ENCODE measurements at places on chromosomes 12 and 14.
A peak's percentile ranks its signal among the peaks of the same experiment; 100 is the strongest.

DNA sequence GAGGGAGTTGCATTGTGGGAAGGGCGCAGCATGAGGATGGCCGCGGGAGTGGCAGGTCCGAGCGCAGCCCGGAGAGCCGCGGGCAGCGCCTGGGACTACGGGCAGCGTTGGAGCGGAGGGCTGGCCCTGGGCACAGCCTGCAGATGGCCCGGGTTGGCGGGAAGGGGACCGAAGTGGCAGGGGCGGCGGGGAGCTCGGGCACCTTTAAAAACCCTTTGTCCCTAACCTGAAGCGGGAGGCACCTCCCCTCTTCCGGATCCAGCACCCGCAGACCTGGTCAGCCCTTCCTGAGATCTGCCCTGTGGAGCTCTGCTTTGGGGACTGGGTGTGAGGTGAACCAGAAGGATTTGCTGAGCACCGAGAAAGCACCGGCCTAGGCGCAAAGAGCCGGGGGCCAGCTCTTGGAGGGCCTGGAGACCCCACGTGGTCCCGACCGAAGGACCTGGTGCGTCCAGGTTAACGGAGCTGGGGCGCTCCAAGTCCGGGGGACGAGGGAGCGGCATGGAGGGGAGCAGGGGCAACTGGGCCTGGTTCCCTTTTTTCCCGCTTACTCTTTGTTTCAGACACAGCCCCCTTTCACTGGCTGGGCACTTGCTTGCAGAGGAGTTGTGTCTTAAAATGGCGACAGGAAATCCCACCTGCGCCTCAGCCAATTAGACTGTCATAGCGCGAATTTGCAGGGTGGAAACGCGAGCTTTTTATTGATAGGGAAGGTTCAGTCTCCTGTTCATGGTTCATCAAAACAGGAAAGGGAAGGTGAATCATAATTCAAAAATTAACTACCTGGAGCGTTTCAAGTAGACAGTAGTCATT lies 792 bp upstream of the SLC38A1 start:
- DNase-seq = peak; percentile 81

GRCh38 chr12:107533218-107533617 lies 152.4 kb upstream of the PWP1 start:
- no peak for DNase-seq

- no peak for DNase-seq
Measured at GRCh38 chr12:58932806-58933681, 12.7 kb upstream of the LRIG3 start.

- no peak for DNase-seq
Measured at GRCh38 chr12:40963751-40964150, 224.4 kb upstream of the PDZRN4 start.

GRCh38 chr12:79534029-79534867 lies 156.5 kb downstream of the PAWR start:
- DNase-seq = no peak

GRCh38 chr12:61385771-61386170 lies 874.4 kb upstream of the USP15 start:
- no peak for DNase-seq

DNA sequence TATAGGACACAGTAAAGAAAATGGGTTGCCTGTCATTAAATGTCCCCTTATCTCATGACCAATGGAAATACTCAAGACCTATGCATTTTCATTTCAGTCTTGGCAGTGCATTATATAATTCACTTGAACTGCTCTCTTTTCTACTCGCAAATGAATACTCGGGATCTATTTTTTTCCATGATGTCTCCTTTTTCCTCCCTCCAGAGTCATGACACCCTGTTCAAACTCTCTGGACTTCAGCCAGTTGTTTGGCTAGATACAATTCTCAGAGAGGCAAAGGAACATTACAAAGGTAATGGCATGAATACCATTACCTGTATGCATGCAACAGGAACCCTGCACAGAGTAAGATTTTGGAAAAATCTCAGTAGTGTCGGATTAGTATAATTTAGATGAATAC lies 130.9 kb downstream of the GPR135 start:
- DNase-seq = no peak

- DNase-seq = no peak
Measured at GRCh38 chr12:1811281-1811947, 9.0 kb upstream of the LRTM2 start.

GRCh38 chr14:35395283-35395682 lies 9.3 kb downstream of the NFKBIA start:
- DNase-seq = no peak

DNA sequence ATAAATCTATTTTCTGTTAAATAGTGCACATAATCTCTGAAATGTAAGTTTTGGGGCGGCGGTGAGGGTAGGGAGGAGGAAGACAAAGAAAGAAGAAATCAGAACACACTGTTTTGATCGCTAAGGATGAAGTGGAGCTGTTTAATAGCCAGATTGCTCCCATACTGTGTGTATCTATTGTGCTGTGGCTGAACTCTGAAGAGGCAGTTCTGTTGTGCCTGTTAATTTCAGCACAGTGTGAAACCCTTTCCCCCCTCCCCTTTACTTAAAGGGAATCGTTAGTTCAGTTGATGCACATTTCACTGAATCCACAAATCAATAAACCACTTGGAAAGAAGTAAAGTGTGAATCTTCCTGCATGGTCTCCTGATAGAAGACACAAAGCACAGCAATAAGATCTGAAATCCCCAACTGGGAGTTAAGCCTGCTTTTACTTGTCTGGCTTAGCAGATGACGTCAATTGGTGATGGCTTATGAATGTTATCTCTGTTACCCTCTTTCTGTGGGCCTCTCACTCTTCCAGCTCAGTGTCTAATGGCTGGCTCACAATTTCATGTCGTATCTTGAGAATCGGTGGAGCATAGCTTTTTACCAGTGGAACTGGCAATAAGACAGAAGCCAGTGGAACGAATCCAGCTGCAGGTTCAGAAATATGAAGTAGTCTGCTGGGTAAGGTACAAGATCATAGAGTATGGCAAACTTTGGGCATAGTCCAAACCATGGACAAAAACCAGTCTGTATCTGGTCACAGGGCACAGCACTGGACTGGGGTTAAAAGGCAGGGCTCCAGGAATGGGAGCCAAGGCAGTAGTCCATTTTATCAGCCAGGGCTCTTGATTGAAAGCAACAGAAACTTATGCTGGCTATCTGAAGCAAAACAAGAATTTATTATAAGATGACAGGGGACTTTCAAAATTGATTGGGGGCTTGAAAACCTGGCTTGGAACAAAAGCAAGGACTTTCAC lies 413.5 kb upstream of the SEL1L start:
- DNase-seq = peak; percentile 96

GRCh38 chr12:57476162-57476992 lies 3.3 kb downstream of the ARHGAP9 start:
- no peak for DNase-seq

DNA sequence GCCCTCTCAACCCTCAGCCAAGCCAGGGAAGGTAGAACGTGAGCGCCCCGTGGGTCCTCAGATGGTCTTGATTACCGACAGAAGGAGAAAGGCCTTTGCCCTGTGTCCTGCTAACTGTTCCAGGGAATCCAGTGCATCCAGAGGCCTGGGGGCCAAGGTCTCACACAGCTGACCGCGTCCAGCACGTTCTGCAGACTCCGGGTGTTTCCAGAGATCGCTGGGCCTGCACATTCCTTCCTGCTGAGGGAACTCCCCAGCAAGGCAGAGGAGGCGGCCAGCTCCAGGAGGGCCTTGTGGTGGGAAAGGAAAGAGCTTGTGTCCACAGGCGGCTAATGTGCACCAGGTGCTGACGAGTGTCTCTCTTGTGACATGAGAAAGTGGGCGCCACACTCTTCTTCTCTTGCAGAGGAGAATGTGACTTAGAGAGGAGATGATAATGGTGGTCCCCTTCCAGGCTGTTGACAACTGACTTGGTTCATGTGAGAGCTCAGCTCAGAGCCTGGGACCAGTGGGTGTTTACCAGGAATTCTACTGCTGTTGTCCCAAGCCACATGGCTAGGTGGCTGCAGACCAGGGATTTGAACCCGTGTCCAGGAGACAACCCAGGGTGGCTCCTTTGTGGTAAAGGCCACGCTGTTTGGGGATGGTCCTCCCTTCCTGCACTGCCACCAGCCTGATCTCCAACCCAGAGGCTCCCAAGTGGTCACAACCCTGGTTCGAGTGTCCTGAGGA lies 46.8 kb upstream of the DLK1 start:
- DNase-seq = no peak

- DNase-seq = no peak
Measured at GRCh38 chr12:95516757-95517156, 34.5 kb downstream of the USP44 start.

DNA sequence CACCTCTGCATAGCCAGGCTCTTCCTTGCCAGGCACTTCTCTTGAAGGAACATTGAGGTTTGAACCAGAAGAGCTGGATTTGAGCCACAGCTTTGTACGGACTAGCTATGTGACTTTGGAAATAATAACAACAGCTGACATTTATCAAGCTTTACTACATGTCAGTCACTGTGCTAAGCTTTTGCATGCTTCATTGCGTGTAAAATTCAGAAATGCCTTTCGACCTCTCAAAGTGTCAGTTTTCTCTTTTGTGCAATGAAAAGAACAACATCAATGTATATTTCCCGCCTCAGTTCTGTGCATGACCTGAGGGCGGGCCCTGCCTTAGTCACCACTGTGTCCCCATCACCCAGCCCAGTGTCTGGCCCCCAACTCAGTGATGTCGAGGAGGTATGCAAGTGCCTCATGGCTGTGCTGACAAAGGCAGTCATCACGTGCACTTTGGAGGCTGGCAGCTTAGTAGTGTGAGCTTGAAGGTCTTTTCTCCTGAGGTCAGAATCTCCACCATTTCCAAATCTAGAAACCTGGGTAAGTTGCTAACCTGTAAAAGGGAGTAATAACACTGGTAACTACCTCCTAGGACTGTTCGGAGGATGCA lies 17.9 kb upstream of the AQP2 start:
- no peak for DNase-seq

DNA sequence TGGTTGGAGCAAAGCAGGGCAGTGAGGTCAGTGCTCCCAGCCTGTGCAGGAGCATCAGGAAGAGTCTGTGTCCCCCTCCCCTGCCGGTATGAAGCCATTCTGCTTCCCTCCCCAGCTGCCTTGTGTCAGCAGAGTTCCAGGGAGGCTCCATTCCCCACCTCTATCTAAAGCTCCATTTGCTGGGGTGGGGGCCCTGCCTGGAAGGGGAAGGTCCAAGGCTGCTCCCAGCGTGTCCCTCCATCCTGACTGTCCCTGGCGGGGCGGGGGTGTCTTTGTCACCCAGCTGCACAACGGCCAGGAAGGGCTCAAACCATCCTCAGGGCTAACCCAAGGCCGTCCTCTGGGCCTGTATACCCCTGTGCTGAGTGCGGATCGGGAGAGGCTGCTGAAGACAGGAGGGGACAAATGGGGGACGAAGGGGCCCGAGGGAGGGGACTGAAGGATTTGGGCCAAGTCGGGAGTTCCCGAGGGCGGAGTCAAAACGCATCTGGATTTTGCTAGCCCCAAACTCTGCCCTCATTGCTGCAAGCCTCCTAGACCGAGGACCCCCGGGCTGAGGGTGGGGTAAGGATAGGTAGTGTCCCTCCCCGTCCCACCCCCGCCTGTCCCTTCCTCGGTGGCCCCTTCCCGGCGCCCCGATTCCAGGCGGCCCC lies 748 bp upstream of the ACVRL1 start:
- no peak for DNase-seq

DNA sequence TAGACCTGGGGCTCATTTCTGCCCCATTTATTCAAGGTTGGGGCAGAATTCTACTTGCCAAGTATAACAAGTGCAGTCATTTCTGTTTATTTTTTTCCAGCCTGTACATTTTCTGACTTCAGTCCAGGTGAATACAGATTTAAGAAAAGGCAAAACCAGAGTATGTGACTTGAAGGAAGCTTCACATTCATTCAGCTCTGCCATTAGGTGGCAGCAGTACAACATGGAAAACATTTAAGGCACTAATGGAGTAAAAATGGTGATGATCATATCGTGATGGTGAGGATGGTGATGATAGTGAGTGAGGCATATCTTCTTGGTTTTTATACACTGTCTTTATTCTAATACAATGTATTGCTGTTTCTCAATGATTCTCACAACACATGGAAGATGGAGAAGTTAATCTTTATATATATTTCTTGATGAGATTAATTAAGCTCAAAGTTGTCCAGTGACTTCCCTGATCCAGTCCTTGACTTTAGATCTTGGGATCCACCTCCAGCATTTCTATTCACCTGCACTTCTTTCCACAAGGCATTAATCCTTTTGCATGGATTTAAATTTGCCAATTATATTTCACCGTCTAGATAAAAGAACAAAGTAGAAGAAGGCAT lies 176.7 kb upstream of the SEL1L start:
- DNase-seq = peak; percentile 67

- no peak for DNase-seq
Measured at GRCh38 chr12:95591731-95592130, 40.5 kb upstream of the USP44 start.

GRCh38 chr12:3777206-3777809 lies 24.4 kb upstream of the CRACR2A start:
- no peak for DNase-seq

DNA sequence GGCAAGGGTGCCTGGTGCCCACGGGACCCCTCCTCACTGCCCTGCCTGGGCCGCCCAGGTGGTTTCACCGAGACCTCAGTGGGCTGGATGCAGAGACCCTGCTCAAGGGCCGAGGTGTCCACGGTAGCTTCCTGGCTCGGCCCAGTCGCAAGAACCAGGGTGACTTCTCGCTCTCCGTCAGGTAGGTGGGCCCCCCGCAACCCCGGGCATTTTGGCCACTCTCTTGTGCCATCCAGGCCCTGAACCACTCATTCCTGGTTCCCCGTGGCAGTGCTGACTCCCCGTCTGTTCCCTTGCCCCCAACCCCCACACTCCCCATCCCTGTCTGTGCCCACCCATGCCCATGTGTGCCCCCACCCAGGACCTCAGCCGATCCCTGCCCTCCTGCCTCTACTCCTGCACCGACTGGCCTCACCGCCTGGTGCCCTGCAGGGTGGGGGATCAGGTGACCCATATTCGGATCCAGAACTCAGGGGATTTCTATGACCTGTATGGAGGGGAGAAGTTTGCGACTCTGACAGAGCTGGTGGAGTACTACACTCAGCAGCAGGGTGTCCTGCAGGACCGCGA lies 480 bp downstream of the PTPN6 start:
- DNase-seq = no peak

DNA sequence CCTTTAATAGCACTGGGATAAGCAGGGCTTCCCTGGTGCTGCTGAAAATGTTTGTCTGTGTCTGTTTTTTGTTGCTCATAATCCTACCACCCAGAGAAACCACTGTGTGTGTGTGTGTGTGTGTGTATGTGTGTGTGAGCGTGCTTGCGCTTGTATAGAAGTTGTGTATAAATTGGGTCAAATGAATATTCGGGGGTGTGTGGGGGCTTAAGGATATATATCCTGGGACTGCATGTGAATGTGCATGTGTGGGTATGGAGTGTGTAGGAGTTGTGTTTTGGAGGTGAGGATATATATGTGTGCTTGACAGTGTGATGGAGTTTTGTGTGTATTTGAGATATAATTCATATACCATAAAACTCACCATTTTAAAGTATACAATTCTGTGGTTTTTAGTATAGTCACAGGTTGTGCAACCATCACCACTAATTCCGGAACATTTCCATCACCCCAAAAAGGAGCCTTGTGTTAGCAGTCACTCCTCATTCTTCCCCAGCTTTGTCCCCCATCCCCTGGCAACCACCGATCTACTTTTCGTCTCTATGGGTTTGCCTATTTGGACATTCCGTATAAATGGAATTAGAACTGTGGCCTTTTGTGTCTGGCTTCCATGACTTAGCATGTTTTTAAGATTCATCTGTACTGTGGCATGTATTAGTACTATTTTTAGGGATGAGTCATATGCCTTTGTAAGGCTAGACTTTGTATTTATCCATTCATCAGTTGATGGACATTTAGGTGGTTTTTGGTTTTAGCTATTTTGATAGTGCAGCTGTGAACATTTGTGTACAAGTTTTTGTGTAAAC lies 25.6 kb downstream of the TCTN1 start:
- no peak for DNase-seq

GRCh38 chr14:67140556-67140955 lies 48.7 kb upstream of the GARIN2 start:
- no peak for DNase-seq

GRCh38 chr12:77816196-77816595 lies 14.5 kb upstream of the NAV3 start:
- no peak for DNase-seq

All from DMS79 (cell line).